Femur (tissue), 1 donor: ENCODE measurements at places on chromosomes 5 and 9.

GRCh38 chr5:1948663-1949191 lies 66.0 kb upstream of the IRX4 start:
- no peak for DNase-seq

DNA sequence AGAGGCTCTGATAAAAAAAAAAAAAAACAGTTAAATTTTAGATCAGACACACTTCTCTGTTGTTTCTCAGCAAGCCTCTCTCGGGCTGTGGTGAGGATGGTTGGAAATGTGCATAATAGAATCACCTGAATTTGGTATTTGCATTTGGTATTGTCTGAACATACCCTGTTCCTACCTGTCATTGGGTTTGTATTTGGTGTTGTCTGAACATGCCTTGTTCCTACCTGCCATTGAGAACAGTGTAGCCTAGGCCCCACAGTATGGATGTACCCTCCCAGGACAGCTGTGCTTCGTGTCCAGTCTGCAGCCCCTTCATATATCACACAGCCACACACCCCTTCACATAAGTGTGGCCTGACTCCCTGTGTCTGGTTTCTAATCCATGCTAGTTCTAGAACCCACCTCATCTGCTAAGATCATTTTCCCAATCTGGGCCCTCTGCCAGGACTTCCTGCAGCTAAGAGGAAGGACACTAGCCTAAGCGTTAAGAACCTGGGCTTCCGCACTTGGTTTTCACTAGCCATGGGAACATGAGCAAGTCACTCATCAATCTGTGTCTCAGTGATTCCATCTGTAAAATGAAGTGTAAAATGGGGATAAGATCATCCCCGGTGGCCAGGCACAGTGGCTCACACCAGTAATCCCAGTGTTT lies 49.2 kb downstream of the ITGA2 start:
- no peak for DNase-seq

- DNase-seq, result peak; percentile 84
Observed at GRCh38 chr5:139763930-139764791, 31.4 kb upstream of the PSD2 start.

DNA sequence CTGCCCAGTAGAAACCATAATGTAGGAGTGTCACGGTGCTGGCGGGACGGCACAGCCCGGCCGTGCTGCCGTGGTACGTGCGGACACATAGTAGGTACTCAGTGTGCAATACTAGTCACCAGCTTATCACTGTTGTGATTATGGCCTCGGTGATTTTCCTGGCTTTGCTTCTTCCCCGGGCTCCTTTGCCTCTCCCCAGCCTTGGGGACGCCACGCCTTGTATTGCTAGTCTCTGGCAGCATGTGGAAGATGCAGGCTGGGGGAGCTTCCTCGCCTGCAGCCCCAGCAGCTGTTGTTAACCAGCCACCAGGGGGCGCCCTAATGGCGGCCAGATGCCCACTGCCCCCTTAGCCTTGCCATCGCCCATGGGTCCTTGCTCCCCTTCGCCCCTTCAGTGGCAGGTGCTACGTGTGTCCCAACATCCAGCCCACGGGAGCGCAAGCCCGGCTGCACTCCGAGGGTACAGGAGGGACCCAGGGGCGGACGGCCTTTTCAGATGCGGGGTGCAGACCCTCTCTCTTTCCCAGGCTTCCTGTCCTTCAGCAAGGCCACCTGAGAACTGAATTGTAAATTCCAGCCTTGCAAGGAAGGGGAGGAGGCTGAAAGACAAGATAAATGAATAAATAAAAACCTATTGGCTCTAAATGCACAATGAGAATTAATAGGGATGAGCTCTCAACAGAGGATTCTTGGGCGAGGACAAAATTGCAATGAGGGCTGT lies 8.0 kb downstream of the NTNG2 start:
- no peak for DNase-seq

DNA sequence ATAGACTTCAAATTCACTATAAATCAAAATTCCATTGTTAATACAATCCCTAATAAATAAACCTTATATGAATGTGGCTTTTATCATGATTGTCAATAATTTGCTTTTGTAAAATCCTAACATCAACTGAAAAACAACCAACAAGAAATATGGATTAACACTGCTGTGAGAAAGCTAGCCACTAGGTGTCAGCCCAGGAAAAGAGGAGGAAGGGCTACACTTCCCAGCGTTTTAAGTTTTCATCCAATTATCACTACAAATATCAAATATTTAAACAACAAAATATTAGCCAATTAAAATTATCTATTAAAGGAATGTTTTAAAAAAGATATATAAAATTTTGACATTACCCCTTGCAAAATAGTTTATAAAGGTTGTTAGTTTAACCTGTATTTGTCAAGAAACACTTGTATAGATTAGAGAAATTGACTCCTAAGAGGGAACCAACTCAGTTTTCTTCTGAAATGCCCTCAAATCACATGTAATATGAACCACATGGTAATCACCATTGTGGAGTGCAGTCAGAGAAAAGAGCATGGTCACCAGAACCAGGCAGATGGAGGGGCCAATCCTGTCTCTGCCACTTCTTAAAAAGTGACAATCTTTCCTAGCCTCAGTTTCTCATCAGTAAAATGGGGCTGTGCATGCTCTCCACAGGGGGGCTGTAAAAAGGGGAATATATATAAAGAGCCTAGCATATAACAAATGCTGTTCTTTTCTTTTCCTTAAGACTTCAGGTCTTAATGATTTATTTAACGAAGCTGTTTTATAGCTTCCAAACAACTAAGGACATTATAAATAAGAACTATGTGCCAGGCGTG lies 188.2 kb downstream of the CRB2 start:
- DNase-seq, result no peak

- DNase-seq, result peak; percentile 16
Observed at GRCh38 chr9:127144670-127145445, 22.4 kb upstream of the ANGPTL2 start.

DNA sequence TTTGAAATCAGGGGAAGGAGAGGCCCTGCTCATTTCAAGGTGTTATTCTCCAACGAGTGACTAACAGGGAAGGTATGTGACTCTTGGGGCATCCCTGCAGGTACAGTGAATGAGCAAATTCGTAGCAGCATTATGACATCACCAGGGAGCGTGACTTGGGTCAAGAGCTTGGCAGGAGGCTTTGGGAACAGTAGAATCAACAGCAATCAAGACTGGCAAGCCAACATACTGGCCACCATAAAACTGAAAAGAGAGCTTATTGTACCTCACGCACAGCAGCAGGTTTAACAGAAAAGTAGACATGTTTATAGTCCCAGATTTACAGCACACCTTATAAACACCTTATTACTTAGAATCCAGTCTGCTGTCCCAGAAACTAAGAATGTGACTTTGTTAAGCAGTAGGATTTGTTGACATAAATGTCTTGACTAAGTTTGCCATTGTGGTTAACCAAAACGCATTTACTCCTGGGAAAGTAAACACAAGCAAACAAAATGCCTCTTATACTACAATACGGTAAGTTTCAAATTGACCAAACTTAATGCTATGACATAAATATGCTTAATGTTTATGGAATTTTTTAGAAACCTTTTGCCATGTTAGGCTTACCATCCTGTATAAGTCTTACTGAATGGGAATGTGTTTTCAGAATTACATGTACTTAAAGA lies 297.8 kb downstream of the NPR3 start:
- DNase-seq, result no peak

- peak; percentile 40 for DNase-seq
Observed at GRCh38 chr5:14036514-14036913, 92.0 kb upstream of the DNAH5 start.

- no peak for DNase-seq
Observed at GRCh38 chr5:912280-913091, 19.8 kb downstream of the TRIP13 start.
